ENCODE measurements at places on chromosomes 2 and 18.
A peak's percentile ranks its signal among the peaks of the same experiment; 100 is the strongest.

DNA sequence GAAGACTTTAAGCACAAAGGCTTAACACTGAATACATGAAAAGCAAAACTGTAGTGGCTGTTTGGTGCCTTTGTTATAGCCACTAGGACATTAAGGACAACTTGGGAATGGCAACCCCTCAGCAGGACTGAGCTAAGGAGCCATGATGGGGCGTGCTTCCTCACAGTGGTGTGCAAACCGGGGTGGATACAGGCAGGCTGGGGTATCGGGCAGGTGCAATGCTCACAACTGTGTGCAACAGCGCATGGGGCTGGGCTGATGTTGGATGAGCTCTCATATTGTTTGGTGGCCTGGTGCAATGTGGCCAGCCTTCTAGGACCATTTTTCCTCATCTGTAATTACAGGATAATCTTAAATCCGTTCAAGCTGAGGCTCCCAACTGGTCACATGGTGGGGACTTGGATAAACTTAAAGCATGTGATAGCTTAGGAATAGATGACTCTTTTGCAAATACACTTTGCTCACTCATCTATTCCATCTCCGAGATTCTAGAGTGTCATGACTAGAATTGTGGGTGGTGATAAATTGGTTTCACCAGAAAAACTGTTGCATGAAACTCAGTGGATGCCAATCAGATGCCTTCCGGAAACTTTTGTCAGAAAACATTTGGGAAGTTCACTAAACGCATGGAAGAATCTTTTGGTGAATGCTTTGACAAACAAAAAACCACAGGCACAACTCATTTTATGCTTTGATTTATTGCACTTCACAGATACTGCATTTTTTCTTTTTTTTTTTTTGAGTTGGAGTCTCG, 116.5 kb downstream of the PXDN start:
- H3K4me1 ChIP-seq: no peaks in the 10 kb centered on the region
- no peak overlapping the region for H3K4me3 ChIP-seq
- H3K27me3 ChIP-seq: no peaks in the 10 kb centered on the region
- H3K27ac ChIP-seq: no peak overlapping the region
- H3K36me3 ChIP-seq: no peaks in the 10 kb centered on the region

DNA sequence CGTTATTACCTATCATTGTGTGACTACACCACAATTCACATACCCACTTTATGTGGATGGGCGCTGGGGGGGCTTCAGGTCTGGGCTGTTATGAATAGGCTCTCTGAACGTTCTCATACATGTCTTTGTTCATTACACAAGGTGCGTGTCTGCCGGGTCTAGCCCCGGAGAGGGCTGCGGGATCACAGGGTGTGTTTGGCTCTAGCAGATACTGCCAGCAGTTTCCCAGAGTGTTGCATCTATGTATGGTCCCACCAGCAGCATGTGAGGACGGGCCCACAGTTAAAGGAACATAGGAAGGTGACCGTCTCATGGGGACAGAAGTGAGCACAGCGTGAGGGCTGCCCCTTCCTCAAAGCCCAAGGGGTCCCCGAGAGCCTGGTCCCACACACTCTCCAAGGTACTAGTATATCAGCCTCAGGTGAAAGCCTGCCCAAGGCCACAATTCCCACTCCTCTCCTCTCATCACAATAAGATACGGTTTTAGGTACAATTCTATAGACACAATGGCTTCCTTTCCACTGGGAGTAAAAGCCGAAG, 48.8 kb downstream of the TFCP2L1 start:
- DNase-seq: no peak
- H3K27me3 ChIP-seq: no peaks in the 10 kb centered on the region
- no peak overlapping the region for H3K4me3 ChIP-seq
- no peaks in the 10 kb centered on the region for H3K36me3 ChIP-seq

DNA sequence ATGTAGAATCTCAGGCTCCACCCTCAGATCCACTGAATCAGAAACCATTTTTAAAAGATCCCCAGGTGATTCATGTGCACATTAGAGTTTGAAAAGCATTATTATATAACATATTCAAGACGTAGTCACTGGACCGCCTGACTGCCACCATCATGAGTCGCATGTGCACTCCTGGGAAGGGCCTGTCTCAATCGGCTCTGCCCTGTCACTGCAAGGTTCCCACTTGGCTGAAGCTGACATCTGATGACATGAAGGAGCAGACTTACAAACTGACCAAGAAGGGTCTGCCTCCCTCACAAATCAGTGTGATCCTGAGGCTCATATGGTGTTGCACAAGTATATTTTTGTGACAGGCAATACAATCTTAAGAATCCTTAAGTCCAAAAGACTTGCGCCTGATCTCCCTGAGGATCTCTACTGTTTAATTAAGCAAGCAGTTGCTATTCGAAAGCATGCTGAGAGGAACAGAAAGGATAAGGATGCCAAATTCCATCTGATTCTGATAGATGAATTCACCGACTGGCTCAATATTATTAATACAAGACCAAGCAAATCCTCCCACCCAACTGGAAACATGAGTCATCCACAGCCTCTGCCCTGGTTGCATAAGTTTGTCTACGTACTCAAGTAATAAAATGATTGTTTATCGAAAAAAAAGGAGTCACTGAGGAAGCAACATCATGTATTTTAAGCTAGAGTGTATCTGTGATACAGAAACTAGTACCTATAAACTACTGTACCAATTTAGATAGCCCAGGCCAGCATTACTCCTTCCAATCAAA, 26.2 kb downstream of the ATAD2B start:
- no peaks in the 10 kb centered on the region for H3K27me3 ChIP-seq
- no peak overlapping the region for H3K27ac ChIP-seq
- no peak for DNase-seq
- H3K4me3 ChIP-seq: no peak overlapping the region
- H3K36me3 ChIP-seq: no peaks in the 10 kb centered on the region

GRCh38 chr18:23826850-23827620, 137.8 kb downstream of the LAMA3 start:
- DNase-seq: no peak
- peak overlapping the region; percentile 85 for H3K27ac ChIP-seq
- peaks cover 2% of the 10 kb centered on the region for H3K27me3 ChIP-seq
- H3K4me3 ChIP-seq: no peak overlapping the region
- no peaks in the 10 kb centered on the region for H3K36me3 ChIP-seq

- H3K27ac ChIP-seq: no peak overlapping the region
- no peaks in the 10 kb centered on the region for H3K36me3 ChIP-seq
- H3K4me1 ChIP-seq: no peaks in the 10 kb centered on the region
- H3K27me3 ChIP-seq: no peaks in the 10 kb centered on the region
- DNase-seq: no peak
Measured at GRCh38 chr18:26697186-26697884, 149.0 kb upstream of the KCTD1 start.
